Aorta (tissue), 5 donors: ENCODE measurements at places on chromosomes 6 and 20. TPM values are rescaled to one million over a fixed set of nuclear protein-coding genes. Genes with fewer than 3 reads are reported as not detected.

GRCh38 chr20:17712708-17713107 is 12.9 kb downstream of the BANF2 start:
- H3K4me3 ChIP-seq: no peak overlapping the region
- no peak overlapping the region for H3K27ac ChIP-seq
- H3K36me3 ChIP-seq: no peaks in the 10 kb centered on the region
- H3K27me3 ChIP-seq: no peaks in the 10 kb centered on the region
- H3K4me1 ChIP-seq: no peaks in the 10 kb centered on the region

- DNase-seq: no peak
- H3K36me3 ChIP-seq: no peaks in the 10 kb centered on the region
- H3K27ac ChIP-seq: no peak overlapping the region
- no peaks in the 10 kb centered on the region for H3K4me1 ChIP-seq
These were observed 357.2 kb upstream of the SULF2 start for GRCh38 chr20:48142516-48142773.

The TBX18 gene
- total RNA-seq: 75.2 TPM

The TSBP1 gene
- not detected for total RNA-seq

DNA sequence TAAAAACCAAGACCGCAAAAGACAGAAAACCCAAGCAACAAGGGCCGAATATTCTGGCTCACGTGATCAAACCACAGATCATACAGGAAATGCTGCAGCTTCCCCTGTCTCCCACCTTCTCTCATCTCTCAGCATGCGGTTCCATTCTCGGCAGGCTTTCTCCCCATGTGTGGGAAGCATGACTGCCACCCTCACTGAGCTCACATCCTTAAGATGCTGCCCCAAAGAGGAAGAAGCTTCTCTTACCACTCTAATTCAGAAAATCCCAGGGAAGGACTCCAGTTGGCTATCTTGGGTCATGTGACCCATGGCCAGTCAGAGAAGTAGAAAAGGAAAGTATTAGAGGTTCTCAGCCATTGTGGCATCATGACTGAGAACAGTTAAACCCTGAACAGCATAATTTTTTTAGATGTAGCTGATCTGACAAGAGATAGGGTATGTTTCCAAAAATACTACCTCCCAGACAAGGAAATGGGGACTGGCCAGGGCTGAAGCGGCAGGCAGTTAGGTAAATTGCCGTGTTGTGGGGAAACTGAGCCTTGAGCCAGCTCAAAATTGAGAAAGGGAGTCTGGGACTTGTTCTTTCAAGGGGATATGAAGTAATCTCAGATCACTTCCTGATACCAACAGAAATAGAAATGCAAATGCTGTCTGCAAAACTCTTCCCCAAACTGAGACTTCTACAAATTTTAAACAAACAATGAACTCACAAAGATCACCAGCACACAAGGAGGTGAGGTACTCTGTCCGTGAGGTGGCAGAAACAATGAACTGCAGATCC is 37.1 kb upstream of the GRM4 start:
- no peak overlapping the region for H3K27ac ChIP-seq
- no peaks in the 10 kb centered on the region for H3K36me3 ChIP-seq
- no peaks in the 10 kb centered on the region for H3K27me3 ChIP-seq

The PTPRT gene
- 0.19 TPM for total RNA-seq

- no peak overlapping the region for H3K4me3 ChIP-seq
- DNase-seq: no peak
- no peak overlapping the region for H3K27ac ChIP-seq
- no peaks in the 10 kb centered on the region for H3K27me3 ChIP-seq
These were observed 78.6 kb upstream of the NAA20 start for GRCh38 chr20:19938421-19939090.

The PNRC1 gene
- total RNA-seq: 342 TPM

The CLVS2 gene
- total RNA-seq: 0.03 TPM

GRCh38 chr20:16441546-16442164 is 131.6 kb downstream of the KIF16B start:
- H3K27ac ChIP-seq: no peak overlapping the region
- H3K36me3 ChIP-seq: no peaks in the 10 kb centered on the region
- DNase-seq: no peak
- H3K27me3 ChIP-seq: no peaks in the 10 kb centered on the region

The CCN5 gene
- total RNA-seq: 186 TPM

The MARCKS gene
- 45.6 TPM for total RNA-seq

- no peaks in the 10 kb centered on the region for H3K36me3 ChIP-seq
- H3K4me1 ChIP-seq: no peaks in the 10 kb centered on the region
- H3K27ac ChIP-seq: no peak overlapping the region
- no peak for DNase-seq
These were observed 11.2 kb upstream of the TSBP1 start for GRCh38 chr6:32382757-32383420.

- DNase-seq: no peak
- no peaks in the 10 kb centered on the region for H3K36me3 ChIP-seq
- no peak overlapping the region for H3K4me3 ChIP-seq
- H3K27ac ChIP-seq: no peak overlapping the region
These were observed 124.7 kb upstream of the SPACA1 start for GRCh38 chr6:87922947-87923330.

GRCh38 chr6:12806136-12806535 is 89.6 kb downstream of the PHACTR1 start:
- H3K4me1 ChIP-seq: no peaks in the 10 kb centered on the region
- no peak for DNase-seq
- no peak overlapping the region for H3K4me3 ChIP-seq
- no peak overlapping the region for H3K27ac ChIP-seq
- H3K27me3 ChIP-seq: no peaks in the 10 kb centered on the region

The HLA-DRB5 gene
- 91.1 TPM for total RNA-seq

DNA sequence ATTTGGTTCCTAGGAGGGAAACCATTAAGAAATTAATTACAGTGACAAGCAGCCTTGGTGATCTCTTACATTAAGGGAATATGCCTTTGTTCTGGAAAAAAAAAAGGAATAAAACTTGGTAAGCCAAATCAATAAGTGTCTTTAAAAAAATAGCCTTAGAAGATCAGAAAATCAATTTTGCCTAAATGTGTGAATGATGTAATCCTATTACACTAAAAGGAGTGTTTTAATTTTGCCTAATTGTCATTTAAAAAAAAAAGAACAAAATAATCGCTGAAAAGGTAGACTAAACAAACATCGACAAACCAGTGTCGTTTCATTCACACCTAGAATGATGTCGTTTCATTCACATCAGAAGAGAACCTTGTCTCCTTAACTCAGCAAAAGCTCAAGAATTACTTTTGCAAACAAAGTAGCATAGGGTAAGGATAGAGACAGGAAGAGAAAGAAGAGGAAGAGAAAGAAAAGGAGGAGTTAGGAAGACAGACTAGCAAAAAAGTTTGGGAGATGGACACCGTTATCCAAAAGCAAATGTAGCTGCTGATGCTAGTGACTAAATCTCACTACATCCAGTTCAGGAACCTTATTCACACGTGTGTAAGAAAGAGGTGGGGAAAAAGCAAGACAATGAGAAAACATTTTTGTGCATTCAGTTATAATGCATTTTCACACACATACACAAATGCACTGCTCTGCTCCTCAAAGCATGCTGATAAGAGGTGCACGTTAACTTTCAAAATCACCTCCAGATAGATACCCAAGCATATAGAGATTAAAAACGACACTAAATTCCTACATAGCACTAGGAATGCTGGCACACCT is 60.6 kb downstream of the HIVEP2 start:
- no peaks in the 10 kb centered on the region for H3K4me1 ChIP-seq
- no peaks in the 10 kb centered on the region for H3K27me3 ChIP-seq
- no peak overlapping the region for H3K27ac ChIP-seq
- H3K4me3 ChIP-seq: peak overlapping the region; percentile 27
- no peak for DNase-seq

DNA sequence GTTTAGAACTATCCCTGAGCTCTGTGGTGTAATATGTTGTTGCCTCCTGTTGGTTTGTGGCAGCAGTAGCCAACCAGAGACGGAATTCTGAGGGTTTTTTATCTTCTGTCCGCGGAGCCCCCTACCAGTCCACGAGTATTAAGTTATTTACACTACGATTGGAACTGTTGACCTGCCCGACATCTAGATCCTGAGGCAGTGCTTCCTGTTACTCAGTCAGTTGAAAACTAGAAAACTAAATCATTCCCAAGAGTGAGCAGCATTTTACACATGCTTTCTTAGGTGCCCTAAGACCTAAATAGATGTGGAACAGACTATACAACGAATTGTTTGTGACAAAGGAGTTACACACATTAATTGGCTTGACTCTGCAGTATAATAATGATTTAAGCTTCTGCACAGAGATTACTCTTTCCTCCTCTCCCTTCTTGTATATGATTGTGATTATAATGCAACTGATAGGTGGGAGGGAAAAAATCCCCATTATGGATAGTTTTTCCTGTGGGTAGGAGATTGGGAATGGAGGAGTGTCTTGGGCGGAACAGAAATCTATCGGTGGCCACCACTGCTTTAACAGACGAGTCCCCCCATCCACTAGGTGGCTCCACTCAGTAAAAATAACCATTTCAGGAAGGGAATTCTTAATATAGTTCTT is 1.7 kb downstream of the LOC128125822 start:
- H3K27me3 ChIP-seq: no peaks in the 10 kb centered on the region
- no peaks in the 10 kb centered on the region for H3K36me3 ChIP-seq
- no peak for DNase-seq
- H3K4me3 ChIP-seq: peak overlapping the region; percentile 76
- H3K4me1 ChIP-seq: no peaks in the 10 kb centered on the region

- H3K27me3 ChIP-seq: no peaks in the 10 kb centered on the region
- no peak for DNase-seq
- no peak overlapping the region for H3K4me3 ChIP-seq
- no peak overlapping the region for H3K27ac ChIP-seq
These were observed 222.9 kb downstream of the SLC24A3 start for GRCh38 chr20:19435316-19435715.

The ARMH2 gene
- not detected for total RNA-seq

- no peaks in the 10 kb centered on the region for H3K4me1 ChIP-seq
- H3K36me3 ChIP-seq: no peaks in the 10 kb centered on the region
- DNase-seq: no peak
- no peaks in the 10 kb centered on the region for H3K27me3 ChIP-seq
- H3K4me3 ChIP-seq: no peak overlapping the region
These were observed 18.2 kb downstream of the TMEM244 start for GRCh38 chr6:129842881-129843409.

The NR2E1 gene
- not detected for total RNA-seq

The TBXT gene
- not detected for total RNA-seq

DNA sequence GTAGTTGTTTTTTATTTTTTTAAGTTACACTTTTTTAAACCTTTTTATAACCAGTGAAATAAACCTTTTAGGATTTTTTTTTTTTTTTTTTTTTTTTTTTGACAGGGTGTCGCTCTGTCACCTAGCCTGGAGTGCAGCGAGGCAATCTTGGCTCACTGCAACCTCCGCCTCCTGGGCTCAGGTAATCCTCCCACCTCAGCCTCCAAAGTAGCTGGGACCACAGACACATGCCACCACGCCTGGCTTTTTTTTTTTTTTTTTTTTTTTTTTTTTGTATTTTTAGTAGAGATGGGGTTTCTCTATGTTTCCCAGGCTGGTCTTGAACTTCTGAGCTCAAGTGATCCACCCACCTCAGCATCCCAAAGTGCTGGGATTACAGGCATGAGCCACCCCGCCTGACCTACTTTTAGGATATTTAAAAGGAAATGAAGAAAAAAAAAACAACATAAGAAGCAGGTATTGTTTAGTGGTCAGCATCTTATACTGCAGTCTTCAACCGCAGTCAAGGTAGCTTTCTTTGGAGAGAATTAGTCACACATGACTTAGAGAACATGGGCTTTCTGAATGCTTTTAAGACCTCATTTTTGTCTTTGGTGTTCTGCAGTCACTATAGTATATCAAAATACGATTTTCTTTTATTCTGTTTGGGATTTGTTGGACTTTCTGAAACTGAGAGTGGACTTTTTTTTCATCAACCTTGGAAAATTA is 1.6 kb downstream of the POLR1H start:
- no peak overlapping the region for H3K4me3 ChIP-seq
- peaks cover 2% of the 10 kb centered on the region for H3K4me1 ChIP-seq
- DNase-seq: no peak
- no peak overlapping the region for H3K27ac ChIP-seq

DNA sequence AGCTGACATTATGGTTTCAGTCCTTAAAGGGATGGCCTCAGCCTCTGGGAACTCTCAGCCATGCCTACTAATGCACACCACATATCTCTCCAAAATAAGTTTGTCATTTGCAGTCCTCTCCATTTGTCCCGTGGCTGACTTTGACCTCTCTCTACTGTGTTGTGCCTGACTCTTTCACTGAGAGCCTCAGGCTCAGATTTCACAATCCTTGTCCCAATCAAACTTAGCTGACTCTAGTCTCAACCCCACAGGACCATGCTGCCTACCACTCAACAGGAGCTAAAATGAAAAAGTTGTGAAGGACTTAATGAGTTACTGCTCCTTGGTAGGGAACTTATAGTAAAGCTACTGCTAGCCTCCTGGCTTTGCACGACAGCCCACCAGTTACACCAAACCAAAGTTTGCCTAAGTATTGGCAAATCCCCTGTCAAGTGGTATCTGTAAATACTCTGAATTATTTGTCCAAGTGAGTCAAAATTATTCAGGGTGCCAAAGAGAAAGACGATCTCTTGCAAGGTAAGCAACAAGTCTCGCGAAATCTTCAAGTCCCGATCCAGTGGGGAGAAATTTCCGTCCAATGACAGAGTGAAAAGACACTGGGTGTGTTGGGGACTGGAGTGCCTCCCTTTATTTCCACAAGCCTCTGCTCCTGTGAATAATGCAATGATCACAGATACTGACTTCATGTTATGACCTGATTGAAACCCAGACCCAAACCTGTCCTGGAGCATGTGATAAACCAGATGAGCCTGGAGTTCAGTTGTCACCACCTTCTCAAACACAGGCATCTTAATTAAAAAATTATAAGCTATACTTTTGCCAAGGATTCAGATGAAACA is 124.4 kb upstream of the FOXQ1 start:
- no peak overlapping the region for H3K4me3 ChIP-seq
- peaks cover 3% of the 10 kb centered on the region for H3K27me3 ChIP-seq
- H3K36me3 ChIP-seq: no peaks in the 10 kb centered on the region
- no peak for DNase-seq
- no peaks in the 10 kb centered on the region for H3K4me1 ChIP-seq
- H3K27ac ChIP-seq: no peak overlapping the region

GRCh38 chr20:18412221-18412901 is 54.5 kb downstream of the DZANK1 start:
- H3K27me3 ChIP-seq: no peaks in the 10 kb centered on the region
- H3K27ac ChIP-seq: no peak overlapping the region
- H3K36me3 ChIP-seq: no peaks in the 10 kb centered on the region

The GPRC6A gene
- not detected for total RNA-seq

The TFAP2B gene
- total RNA-seq: not detected

GRCh38 chr20:50733644-50734349 is 2.4 kb downstream of the PARD6B start:
- no peak overlapping the region for H3K4me3 ChIP-seq
- H3K4me1 ChIP-seq: no peaks in the 10 kb centered on the region
- DNase-seq: no peak
- no peaks in the 10 kb centered on the region for H3K36me3 ChIP-seq
